Hematopoietic multipotent progenitor cell treated with erythropoietin and hydrocortisone succinate and interleukin-3 and kit ligand, for 15 days (in vitro differentiated cells): ENCODE measurements at places on chromosomes 7 and 10.
A peak's percentile ranks its signal among the peaks of the same experiment; 100 is the strongest.

GRCh38 chr7:137329411-137329810, 14.1 kb downstream of the PTN start:
- no peak for DNase-seq

- no peak for DNase-seq
Observed at GRCh38 chr10:11003679-11004078, 14.0 kb upstream of the CELF2 start.

- DNase-seq, result no peak
Observed at GRCh38 chr10:9613338-9614075, 1404.2 kb upstream of the CELF2 start.

GRCh38 chr7:157568770-157569584, 232.2 kb downstream of the DNAJB6 start:
- no peak for DNase-seq

- no peak for DNase-seq
Observed at GRCh38 chr7:95104739-95105138, 197.3 kb downstream of the PPP1R9A start.

GRCh38 chr10:11787846-11788245, 35.3 kb upstream of the PROSER2 start:
- DNase-seq, result no peak

GRCh38 chr7:153942036-153942435, 110.2 kb upstream of the DPP6 start:
- DNase-seq, result no peak

DNA sequence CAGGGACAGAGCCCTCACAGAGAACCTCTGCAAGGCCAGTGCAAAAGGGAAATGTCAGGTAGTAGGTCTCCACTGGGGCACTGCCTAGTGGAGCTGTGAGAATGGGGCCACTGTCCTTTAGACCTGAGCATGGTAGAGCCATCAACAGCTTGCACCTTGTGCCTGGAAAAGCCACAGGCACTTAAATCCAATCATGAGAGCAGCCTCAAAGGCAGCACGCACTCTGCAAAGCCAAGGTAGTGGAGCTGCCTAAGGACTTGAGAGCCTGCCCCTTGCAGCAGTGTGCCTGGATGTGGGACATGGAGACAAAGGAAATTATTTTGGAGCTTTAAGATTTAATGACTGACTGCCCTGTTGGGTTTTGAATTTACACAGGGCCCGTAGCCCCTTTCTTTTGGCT, 918.5 kb upstream of the POT1 start:
- DNase-seq, result no peak

- DNase-seq, result no peak
Observed at GRCh38 chr7:140876519-140877248, 48.0 kb downstream of the BRAF start.

GRCh38 chr7:34362621-34363020, 295.4 kb upstream of the NPSR1 start:
- no peak for DNase-seq

GRCh38 chr10:22573820-22574569, 140.4 kb downstream of the PIP4K2A start:
- peak; percentile 33 for DNase-seq

GRCh38 chr10:30783939-30784501, 154.5 kb upstream of the LYZL2 start:
- DNase-seq, result peak; percentile 42

DNA sequence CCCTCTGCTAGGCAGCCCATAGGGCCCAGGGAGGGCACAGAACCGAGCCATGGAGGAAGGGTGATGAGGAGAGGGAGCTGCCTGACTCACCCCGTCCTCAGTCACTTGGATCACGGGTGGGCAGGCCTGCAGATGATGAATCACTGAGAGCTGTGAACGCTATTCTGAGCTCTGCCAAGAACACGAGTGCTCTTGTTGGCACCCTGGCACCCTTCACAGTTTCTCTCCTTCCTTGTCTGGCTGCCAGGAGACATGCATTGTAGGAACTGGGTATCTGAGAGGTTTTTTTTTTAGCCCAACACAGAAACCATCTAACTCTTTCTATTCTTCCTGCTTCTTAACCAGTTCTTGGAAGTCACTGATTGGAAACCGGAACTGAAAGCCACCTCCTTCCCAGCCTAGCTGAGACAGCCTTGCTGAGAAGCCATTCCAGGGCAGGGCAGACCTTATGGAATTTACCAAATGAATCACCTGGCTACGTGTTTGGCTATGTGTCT, 82.1 kb downstream of the SLC37A3 start:
- peak; percentile 76 for DNase-seq

DNA sequence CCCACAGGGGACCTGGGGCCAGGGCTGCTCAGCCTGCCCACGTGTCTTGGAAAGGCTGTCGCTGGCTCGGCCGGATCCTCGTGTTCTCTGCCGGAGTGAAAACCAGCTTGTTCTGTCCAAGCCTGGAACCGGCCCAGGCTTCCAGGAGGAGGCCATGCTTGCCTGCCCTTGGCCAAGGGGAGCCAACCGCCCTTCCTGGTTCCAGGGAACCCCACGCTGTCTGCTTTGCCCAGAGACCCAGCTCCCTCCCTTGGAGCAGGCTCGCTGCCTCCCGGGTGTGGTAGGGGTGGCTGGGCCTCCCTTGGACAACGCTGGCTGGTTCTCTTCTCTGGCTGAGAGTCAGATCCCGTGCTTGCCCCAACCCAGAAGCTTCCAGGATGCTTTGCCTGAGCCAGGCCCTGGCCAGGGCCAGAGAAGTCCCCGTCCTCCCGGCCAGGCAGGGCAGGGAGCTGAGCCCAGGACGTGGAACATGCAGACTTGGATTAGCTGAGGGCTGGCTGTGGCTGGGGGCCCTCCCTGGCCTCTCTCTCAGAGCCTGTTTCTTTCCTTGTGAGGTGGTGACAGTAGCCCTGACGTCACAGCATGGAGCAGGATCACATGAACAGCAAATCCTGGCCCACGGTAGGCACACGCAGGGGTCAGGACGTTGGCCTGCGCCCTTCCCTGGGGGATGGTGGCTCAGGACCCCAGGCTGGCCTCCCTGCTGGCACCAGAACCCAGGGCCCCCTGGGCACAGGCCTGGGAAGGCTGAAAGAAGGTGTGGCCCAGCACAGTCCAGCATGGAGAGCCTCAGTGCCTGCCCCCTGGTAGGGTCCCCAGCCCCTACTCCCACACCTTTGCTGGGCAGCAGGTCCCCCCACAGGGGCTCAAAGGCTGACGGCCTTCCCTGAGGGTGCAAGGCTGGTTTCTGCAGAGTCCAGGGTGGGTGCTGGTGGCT, 67.5 kb downstream of the PWWP2B start:
- no peak for DNase-seq

- no peak for DNase-seq
Observed at GRCh38 chr7:24917510-24918239, 62.3 kb downstream of the OSBPL3 start.

DNA sequence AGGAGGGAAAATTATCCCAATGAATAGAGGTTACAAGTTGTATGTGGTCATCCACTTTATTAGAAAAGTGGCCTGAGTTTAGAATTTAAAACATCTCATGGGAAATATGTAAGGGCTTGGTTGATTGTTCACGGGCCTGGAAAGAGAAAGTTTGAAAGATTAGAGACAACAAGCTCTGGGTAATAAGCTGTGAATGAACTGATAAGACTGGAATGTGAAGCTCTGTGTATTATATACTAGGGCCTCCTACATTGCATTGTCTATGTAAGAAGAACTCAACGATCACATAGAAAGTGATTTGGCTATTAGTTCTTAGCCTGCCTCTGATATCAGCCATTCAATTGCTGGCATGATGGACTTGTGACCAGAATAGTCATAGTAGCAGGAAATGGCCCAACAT, 199.2 kb upstream of the MAGI2 start:
- DNase-seq, result no peak

GRCh38 chr7:18829858-18830285, 287.6 kb downstream of the TWIST1 start:
- no peak for DNase-seq
